Cortex of kidney (tissue), 1 donor: ENCODE measurements at places on chromosomes 4 and X.

DNA sequence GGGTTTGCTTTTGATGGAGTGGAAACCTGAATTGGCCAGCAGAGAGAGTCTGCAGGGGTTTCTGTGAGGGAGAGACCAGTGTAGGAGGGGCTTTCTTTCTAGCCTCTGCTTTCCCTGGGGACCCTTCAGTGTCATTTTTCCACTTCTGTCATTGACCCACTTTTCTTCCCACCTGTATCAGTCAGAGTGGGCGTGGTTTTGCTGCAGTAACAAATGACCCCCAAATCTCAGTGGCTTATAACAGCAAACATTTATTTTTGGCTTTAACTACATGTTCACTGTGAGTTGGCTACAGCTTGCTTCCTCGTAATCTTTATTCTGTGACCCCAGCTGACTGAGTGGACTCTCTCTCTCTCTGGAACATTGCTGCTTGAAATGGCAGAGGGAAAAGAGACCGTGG is 25.6 kb upstream of the PTTG2 start:
- DNase-seq: no peak

- no peak for DNase-seq
These were observed 1.4 kb downstream of the MAGED1 start for GRCh38 chrX:51894697-51895336.

DNA sequence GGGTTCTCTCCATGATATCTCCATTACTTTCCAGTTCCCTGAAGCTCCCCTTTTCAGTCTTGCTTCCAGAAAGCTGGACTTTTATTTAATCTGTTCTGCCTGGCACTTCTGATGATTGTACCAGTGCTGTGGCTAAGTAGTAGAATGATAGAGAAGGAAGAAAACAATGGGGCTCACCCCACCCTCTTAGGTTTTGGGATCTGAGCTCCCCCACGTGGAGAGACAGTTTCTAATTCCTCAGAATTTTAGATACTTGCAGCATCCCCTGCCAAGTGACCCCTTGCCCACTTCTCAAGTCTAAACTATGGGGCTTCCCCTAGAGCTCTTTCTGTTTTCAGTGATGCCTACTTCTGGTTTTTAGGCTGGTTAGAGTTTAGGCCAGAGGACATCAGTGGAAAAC is 73.9 kb downstream of the GC start:
- DNase-seq: no peak

- no peak for DNase-seq
These were observed 8.1 kb downstream of the TCEAL3 start for GRCh38 chrX:103615781-103616371.

- DNase-seq: no peak
These were observed 17.8 kb downstream of the TRIM2 start for GRCh38 chr4:153221783-153222706.

DNA sequence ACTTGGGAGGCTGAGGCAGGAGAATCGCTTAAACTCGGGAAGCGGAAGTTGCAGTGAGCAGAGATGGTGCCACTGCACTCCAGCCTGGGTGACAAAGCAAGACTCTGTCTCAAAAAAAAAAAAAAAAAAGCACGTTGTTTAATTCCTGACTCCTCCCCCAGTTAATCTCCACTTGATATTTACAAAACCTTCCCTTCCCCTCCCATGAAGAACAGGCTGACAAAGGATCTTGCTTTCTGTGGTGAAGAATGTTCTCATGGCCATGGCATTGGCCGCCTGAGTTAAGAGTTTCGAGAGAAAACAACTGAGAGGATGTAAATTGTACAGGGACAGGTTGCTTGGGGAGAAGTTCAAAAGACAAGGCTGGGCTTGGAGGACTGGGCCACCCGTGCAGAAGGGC is 168.2 kb upstream of the BCOR start:
- DNase-seq: no peak

DNA sequence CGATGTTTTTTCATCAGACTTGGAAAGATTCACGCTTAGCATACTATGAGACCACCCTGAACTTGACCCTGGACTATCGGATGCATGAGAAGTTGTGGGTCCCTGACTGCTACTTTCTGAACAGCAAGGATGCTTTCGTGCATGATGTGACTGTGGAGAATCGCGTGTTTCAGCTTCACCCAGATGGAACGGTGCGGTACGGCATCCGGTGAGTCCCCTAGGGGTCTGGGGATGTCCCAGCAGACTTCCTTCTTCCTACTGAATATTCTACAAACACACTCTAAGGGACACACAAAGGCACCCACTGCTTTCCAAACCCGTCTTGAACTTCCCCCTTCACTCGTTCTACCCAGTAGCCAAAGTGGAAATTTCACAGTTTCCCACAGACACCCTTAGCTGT is 9.3 kb downstream of the GABRQ start:
- no peak for DNase-seq

DNA sequence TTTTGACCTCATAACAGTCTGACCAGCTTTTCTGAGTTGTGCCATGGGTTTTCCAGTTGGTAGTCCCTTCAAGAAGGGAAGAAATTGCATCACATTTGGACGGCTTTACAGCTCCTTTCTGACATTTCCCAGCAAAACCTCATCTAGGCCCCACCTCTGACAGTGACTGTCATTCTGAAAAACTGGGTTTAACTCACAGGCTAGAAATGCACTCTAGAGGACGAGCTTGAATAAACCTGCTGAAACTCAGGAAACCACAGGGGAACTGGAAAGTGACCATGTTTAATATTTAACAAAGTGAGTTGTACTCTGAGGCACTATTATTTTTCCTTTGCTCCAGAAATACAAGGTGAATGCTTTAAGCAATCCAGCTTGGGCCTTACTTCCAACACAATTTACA is 434.3 kb upstream of the RASGEF1B start:
- DNase-seq: no peak

- no peak for DNase-seq
These were observed 50.2 kb upstream of the TADA2B start for GRCh38 chr4:6992728-6993677.

DNA sequence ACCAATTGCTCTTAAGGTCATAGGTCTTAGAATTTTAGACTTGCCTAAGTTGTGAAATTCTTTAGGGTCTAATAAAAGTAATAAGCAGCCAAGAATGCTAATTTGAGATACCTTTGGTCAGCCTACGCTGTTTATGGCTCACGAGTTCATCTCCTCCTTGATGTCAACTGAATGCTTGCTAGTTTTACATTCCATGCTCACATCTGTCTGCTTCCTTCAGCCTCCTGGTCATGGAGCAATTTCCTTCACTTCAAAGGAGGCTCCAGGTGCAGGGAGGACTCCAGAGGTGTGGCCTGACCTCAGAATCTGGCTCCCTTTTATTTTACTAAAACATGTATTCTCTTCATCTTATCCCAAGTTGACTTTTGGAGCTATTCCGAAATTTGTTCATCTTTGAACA is 23.3 kb upstream of the LNX1 start:
- no peak for DNase-seq

DNA sequence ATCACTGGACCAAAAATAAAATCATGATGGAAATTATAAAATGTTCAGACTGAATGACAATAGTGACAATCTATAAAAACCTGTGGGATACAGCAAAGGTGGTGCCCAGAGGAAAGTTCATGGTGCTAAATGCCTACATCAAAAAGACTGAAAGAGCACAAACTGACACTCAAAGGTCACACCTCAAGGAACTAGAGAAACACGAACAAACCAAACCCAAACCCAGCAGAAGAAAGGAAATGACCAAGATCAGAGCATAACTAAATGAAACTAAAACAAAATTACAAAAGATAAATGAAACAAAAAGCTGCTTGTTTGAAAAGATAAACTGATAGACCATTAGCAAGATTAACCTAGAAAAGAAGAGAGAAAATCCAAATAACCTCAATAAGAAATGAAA is 78.7 kb downstream of the ANAPC10 start:
- no peak for DNase-seq

GRCh38 chr4:14929669-14930068 is 72.6 kb upstream of the CPEB2 start:
- DNase-seq: no peak

GRCh38 chr4:65651751-65652150 is 18.5 kb downstream of the EPHA5 start:
- DNase-seq: no peak

DNA sequence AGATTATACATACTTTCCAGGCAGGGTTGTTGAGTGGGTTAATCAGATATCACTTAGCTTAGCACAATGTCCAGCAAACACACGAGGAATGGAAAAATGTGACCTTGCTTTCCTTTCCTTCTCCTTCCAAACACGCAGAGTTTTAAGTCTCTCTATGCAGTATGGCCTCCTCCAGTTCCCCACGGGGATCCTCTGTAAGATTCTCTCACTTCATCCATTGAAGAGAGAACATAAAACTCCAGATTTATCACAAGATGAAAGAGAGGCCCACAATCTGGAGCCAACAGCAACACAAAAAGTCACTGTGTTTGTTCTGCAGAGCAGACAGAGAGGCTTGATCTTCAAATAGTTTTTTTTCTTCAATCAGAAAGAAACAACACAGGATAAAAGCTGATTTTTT is 336.8 kb upstream of the CLNK start:
- DNase-seq: no peak

DNA sequence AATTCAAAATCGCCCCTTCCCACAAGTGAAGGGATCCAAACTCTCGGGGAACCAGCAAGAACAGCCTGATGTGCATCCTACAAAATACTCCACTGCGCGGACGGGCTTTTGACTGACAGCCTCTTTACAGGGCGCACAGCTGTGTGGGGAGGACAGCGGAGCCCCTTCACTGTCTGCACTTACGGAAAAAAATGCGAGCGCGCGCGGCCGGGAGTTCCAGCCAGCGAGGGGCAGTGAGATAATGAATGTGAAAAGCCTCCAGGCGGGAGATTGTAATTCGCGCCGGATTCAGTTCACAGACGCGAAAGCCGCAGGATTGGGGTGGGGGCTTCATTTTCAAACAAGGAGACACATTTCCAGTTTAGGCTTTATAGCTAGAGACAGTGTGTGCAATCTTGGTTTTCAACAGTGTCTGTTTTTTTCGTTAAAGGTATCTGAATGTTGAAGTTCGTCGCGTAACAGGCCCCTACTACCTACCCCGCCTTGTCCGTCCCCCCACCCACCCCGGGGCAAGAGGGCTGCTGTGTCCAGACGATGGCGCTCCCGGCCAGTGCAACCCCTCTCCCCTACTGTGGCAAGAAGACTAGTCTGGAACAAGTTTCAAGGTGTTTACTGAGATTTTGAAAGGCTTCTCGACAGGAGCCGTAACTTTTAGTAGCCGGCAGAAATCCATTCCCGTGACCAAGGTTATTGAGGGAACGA is 1.7 kb upstream of the GPR50 start:
- DNase-seq: no peak

- DNase-seq: no peak
These were observed 170.3 kb downstream of the RAB28 start for GRCh38 chr4:13313856-13314255.

DNA sequence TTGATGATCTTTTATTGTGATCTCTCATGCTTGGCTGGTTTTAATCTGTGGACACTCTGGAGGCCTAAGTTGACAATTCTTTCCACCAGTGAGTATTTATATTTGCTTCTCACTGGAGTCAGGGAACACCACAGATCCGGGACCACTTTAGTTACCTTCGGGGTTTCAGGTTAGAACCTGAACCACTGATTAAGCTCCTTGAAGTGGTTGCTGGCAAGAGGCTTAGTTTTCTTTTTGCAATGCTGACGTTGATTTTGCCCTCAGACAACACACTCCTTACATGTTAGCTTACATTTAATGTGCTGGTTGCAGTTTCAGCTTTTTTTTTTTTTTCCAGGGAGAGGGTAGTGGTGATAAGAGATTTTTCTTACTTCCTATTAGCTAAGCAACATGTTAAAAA is 10.5 kb upstream of the ZNF330 start:
- no peak for DNase-seq

- DNase-seq: no peak
These were observed 1793.7 kb upstream of the TENM3 start for GRCh38 chr4:180449395-180449956.

DNA sequence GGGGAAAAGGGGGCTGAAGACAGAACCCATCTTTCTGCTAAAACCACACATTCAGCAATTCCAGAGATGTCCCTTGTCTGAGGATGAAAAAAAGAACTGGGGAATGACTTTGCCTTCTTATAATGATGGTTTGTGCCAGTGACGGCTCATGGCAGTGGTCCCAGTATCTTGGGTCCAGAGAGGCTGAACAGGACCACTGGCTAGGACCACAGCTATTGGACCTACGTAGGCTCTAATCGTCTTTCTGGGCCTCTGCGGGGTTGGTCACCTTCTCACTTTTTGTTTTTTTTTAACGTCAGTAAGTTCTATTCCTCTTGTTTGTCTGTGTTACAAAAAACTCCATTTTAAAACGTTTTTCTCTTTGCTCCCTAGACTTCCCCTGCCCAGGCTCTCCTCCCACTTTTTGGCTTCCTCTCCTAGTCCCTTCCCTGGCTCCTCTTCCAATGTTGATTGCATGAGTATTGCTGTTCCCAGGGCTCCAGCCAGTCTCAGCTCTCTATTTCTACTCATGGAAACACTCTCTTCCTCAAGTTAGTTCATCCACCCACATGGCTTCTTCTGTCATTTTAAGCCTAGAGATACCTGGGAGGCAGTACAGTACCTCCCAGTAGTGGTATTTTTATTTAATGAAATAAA is 52.6 kb upstream of the STX18 start:
- DNase-seq: no peak

GRCh38 chr4:75321484-75321883 is 192.7 kb downstream of the RCHY1 start:
- no peak for DNase-seq

DNA sequence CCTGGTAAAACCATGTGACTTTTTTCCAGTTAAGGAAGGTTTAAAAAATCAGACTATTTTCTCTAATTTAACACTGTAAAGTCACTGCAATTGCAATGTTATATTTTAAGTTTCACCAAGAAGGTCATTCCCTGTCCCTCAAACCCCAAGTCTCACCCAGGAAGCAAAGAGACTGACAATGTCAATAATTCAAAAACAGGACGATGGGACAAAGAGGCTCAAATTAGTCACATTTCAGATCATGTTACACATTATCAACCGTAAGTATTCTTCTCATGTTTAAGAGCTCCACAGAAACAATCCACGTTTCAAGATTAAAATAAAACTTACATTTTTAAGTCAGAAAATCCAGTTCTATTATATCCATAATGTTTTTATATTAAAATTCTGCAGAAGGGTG is 13.2 kb downstream of the SHISA3 start:
- DNase-seq: no peak

- no peak for DNase-seq
These were observed 1087.8 kb downstream of the C4orf33 start for GRCh38 chr4:130183766-130184165.

DNA sequence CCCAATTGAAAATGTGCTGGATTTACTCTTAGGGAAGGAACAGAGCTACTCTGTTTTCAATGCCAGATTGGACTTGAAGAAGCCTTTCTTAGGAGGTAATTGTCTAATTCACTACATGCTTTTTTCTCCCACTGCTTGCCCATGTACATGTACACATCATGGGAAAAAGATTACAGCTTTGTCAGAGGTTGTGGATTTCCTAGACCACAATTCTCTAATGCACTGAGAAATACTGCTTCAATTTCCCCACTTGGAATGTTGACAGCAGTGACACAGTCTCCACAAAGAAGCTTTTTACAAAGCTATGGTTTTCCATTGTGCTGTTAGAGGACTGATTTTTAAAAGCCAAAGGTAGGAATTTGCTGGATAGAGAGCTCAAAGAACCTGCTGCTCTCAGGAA is 19.5 kb downstream of the ZAR1 start:
- no peak for DNase-seq
